Hematopoietic multipotent progenitor cell treated with erythropoietin and hydrocortisone succinate and interleukin-3 and kit ligand, for 17 days (in vitro differentiated cells): ENCODE measurements at places on chromosomes 6 and 20.

GRCh38 chr6:116354236-116354635 is 16.5 kb upstream of the DSE start:
- no peak for DNase-seq

DNA sequence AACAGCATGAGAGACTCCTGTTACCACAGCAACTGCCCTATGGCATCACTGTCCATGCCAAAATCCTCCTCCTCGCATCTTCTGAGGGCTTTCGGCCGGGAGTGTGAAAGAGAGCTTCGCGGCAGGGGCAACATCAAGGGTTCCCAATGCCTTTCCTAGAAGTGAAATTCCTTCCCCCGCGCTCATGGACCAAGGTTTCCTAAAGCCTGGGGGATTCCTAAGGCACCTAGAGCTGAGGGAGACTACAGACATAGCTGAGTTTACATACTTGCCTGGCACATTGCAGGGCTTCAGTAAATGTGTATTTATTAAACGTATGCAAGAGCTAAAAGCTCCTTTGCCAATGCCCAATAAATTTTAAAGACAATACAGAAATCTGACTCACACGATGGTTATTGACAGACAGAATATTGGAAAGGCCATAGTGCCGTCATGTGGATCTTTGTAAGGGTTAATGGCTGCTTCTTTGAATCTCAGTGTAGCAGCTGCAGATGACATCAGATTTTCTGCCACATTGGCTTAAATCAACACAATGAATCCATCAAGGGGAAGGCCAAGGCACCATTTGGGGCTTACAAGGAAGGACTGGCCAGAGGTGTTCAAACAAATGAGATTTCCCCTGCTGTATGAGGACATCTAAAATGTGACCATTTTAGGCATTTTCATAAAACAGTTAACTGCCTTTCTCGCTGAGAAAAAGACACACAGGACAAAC is 281.2 kb upstream of the JARID2 start:
- no peak for DNase-seq

DNA sequence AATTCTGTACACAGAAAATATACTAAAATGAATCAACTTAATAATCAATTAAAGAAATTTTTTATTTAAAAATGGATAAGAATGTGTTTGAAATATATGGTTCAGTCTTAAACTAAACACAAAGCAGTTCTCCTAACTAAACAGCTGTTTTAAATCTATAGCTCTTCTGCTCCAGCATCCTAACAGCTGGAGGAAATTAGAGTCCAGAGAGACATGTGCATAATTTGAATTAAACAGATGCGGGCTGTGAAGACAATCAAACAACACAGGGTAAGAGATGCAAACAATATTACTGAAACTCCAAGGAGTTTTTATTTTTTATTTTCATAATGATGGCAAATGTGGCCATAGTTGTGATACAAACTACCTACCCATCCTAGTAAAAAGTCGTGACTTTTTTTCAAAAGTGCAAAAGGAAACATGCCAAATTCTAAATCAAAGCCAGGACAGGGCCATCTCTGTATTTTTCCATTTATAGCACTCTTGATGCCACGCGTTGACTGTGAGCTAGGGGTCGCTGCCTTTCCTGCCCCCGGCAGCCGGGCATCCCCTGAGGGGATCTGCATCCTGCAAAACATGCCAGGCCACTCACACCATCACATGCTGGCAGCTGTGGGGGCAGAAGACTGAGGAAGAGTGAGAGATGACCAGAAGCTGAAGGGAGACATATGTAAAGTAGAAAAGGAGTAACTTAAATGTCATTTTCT is 310.6 kb downstream of the PRKN start:
- no peak for DNase-seq

GRCh38 chr20:36992802-36993334 is 41.4 kb upstream of the SAMHD1 start:
- no peak for DNase-seq

- no peak for DNase-seq
Observed at GRCh38 chr6:42498473-42499128, 46.9 kb upstream of the TRERF1 start.

DNA sequence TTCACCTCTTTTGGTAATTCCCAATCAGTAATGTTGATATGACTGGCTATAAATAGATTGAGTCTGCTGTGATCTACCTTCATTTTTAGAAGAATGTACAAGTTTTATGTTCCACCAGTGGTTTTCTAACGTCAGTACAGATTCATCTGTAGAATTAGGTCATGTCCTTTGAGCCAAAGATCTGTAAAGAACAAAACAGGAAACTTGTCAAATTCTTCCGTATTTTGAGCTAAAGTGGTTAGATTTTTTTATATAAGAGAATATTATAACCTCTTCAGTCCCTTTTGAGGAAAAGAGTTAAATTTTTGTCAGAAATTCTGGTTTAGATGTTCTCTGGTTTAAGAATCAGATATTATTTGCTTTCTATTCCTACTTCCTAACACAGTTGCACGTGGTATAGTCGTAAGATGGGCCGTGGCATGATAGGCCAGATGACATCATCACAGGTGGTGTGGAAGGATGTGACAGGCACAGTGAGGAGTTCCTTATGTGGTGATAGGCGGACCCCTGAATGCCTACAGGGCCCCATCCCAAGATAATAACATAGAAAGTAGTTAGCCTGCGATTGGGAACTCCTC is 62.3 kb downstream of the SNX9 start:
- DNase-seq: no peak

DNA sequence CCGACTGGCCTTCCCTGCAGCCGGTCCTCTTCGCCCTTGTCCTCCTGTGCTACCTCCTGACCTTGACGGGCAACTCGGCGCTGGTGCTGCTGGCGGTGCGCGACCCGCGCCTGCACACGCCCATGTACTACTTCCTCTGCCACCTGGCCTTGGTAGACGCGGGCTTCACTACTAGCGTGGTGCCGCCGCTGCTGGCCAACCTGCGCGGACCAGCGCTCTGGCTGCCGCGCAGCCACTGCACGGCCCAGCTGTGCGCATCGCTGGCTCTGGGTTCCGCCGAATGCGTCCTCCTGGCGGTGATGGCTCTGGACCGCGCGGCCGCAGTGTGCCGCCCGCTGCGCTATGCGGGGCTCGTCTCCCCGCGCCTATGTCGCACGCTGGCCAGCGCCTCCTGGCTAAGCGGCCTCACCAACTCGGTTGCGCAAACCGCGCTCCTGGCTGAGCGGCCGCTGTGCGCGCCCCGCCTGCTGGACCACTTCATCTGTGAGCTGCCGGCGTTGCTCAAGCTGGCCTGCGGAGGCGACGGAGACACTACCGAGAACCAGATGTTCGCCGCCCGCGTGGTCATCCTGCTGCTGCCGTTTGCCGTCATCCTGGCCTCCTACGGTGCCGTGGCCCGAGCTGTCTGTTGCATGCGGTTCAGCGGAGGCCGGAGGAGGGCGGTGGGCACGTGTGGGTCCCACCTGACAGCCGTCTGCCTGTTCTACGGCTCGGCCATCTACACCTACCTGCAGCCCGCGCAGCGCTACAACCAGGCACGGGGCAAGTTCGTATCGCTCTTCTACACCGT is 6.1 kb downstream of the UBD start:
- no peak for DNase-seq

- DNase-seq: no peak
Observed at GRCh38 chr6:91149956-91150705, 563.3 kb upstream of the MAP3K7 start.

DNA sequence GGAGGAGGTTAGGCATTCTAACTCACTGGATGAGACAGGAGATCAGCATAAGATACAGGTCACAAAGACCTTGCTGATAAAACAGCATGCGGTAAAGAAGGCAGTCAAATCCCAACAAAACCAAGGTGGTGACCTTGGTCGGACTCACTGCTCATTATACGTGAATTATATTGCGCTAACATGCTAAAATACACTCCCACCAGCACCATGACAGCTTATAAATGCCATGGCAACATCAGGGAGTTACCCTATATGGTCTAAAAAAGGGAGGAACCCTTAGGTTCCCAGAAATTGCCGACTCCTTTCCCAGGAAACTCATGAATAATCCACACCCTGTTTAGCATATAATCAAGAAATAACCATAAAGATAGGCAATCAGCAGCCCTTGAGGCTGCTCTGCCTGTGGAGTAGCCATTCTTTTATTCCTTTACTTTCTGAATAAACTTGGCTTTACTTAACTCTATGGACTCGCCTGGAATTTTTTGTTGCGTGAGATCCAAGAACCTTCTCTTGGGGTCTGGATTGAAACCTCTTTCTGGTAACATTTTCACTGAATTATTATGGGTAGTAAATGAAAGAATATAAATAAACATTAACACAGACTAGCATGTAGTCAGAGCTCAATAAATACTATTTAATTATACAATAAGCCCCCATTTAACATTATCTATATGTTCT is 3.0 kb upstream of the LAMA4 start:
- no peak for DNase-seq

GRCh38 chr20:11569163-11569562 is 348.5 kb upstream of the BTBD3 start:
- no peak for DNase-seq

DNA sequence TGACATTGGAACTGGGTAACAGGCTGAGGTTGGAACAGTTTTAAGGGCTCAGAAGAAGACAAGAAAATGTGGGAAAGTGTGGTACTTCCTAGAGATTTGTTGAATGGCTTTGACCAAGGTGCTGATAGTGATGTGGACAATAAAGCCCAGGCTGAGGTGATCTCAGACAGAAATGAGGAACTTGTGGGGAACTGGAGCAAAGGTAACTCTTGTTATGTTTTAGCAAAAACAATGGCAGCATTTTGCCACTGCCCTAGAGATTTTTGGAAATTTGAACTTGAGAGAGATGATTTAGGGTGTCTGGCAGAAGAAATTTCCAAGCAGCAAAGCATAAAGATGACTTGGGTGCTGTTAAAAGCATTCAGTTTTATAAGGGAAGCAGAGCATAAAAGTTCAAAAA is 474.7 kb upstream of the ADGRB3 start:
- DNase-seq: no peak

DNA sequence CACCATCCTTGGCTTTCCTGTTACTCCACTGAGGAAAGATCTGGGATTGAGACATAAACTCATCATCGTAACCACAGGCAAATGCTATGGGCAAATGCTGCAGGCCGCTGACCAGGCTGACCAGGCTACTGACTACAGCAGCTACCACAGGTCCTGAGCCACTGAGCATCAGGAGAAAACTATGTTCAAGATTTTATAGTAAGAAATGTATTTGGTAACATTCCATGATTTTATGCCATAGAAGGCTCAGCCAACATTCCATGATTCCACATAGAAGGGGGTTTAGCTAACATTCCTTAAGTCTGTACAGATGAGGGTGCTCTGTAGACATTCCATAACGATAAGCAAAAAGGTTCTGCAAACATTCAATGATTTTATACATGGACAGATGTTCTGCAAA is 16.1 kb upstream of the B4GALT5 start:
- no peak for DNase-seq

GRCh38 chr6:16823718-16824352 is 62.6 kb upstream of the ATXN1 start:
- no peak for DNase-seq

- DNase-seq: no peak
Observed at GRCh38 chr6:151900256-151900655, 92.8 kb downstream of the ESR1 start.

DNA sequence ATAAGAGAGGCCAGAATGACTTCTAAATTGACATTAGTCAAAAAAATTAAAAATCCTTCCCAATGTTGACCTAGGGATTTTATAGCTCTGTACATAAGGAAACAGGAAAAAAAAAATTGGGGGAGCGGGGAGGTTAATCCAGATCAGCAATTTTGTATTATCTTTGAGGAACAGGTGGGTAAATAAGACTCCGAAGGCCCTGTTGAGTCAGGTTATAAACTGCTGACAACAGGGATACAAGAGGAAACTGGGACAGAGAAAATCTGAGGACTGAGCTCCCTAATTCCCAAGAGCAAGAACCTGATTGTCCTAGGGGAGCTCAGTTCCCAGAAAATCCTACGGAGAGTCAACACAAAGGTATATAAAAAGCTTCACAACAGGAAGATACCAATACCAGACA is 26.8 kb upstream of the CRIP3 start:
- no peak for DNase-seq

DNA sequence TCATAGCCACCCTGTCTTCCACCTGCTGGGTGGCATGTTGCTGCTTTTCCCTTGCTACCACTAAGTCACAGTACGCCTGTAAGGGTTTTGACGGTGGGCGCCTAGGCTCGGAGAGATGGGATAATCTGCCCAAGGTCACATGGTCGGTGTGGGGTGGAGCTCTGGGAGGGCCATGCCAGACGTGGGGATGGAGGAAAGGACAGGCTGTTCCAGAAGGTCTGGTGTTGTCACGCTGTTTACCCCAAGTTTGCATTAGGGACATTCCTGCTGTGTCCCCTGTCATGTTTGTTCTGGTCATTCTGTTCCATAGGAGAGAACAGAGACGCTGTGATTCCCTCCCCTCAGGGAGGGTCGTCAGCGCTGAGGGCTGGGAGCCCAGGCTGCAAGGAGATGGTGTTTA is 16.1 kb downstream of the IP6K3 start:
- DNase-seq: no peak

GRCh38 chr20:10276878-10277580 is 58.4 kb downstream of the SNAP25 start:
- DNase-seq: no peak

- DNase-seq: no peak
Observed at GRCh38 chr20:16744178-16744807, 3.9 kb upstream of the OTOR start.

GRCh38 chr20:32569380-32570305 is 15.5 kb downstream of the NOL4L start:
- DNase-seq: no peak

DNA sequence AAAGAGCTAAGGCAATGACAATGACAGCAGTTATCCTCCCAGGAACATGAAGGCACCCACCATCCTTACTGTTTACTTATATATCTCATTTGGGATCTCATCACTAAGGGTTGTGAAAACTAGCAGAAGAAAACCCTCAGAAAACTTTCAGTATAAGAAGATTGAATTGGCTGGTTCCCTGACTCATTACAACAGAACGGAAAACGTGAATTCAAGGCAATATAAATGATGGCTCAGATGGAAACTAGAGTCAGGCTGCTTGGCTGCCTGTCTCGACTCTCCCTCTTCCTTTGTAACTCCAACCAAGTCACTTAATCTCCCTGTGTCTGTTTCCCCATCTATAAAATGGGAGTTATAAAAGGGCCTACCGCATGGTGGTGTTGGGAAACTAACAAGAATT is 387.1 kb upstream of the JARID2 start:
- no peak for DNase-seq

DNA sequence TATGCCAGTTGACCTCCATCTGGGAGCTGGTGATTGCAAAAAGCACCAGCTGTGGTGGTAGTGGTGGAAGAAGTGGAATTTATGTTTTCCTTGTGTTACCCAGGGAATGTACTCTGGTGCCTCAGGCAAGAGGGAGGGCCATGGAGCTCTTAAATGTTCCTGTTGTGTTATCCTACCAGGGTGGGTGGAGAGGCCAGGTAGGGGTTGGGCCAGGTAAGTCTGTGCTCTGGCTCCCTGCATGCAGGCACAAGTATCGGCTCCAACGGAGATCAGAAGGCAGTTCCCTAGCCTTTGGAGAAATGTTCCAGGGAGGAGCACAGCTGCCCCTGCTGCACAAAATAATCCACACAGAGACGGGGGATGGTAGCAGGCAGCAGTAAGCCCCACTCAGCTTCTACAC is 419.3 kb upstream of the EYS start:
- DNase-seq: no peak
